Stimulated activated CD8-positive, alpha-beta memory T cell treated with anti-CD3 and anti-CD28 coated beads, Interleukin-15, amount 100 ng/mL, for 48 hours (primary cell): ENCODE measurements at places on chromosomes 16 and 17.

DNA sequence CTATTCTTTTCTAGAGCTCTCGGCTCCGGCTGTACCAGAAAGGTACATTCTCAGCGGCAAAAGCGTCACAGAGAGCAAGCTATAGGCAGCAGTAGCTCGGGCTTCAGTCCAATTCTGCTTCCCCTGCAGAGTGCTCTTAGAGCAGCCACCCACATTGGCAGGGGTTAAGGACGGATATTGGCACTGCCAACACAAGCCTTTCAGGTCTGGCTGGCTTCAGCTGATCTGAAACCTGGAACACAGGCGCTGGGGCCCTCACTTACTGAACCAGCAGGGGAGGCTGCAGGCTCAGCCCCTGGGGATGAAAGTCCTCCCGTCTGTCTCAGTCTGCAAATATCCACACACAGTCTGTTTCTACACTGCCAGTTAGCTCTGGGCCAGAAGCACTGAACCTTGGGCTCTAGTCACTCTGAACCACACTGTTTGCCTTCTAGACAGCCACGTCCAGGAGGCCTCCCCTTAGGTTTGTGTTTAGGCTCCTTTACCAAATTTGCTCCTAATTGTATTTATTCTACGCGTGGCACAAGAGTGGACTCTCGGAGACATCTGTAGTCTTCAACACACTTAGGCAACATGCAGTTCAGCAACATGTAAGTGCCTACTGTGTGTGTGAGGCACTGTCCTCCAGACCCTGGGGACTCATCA, 40.1 kb downstream of the HIC1 start:
- no peak for DNase-seq

DNA sequence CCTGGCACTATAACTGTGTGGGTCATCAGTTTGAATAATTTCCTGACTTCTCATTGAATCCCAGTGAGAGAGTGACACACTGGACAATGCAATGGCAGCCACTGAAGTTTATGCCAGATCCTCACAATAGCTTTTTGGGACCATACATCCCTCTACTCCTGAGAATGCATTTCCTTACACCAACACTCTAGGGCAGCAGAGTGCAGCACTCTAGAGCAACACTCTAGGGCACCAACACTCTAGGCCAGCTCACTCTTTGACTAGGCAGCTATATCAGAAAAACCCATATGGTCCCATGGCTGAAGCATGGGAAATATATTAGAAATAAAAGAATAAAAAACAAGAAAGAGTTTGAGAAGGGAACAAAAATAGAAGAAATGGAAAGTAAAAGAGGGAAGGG, 309.2 kb downstream of the MAP2K6 start:
- no peak for DNase-seq

DNA sequence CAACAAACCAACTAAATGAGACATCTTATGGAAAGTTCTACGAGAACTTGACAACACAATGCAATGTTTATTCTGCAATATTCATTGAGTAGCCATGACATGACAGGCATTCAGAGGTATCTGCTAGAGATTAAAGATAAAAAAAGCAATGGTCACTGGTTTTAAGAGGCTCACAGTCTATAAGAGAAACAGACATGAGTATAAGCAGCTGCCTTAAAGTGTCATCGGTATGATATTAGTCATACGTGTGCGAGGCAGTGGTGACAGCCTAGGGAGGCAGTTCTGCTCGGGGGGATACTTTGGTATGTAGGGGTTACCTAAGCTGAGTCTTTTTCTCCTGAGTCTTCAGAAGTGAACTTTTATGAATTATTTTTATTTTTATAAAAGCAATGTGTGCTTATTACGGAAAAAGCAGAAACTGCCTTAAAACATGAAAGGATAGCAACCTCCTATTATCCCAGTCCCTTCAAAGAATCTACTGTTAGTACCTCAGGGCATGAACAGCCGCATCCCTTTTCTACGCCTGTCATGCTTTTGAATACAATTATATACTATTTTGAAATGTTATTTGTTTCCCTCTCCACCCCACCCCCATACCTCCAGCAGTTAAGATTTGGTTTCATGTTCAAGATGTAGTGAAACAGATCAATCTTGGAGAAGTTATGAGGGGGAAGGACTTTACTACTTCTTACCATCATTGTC, 7.7 kb downstream of the ST6GALNAC1 start:
- no peak for DNase-seq

- no peak for DNase-seq
These were observed 3.0 kb downstream of the SSTR5 start for GRCh38 chr16:1075546-1075945.

- peak; percentile 89 for DNase-seq
These were observed at the start of gene SLC38A10 for GRCh38 chr17:81295031-81295675. TSS of gene SLC38A10 (minus strand) at chr17:81295307. CDS start at chr17:81294921, 386 bp downstream.

- DNase-seq: no peak
These were observed 28.8 kb downstream of the PRDM7 start for GRCh38 chr16:90048347-90048722.

GRCh38 chr17:18111330-18111971, 2.9 kb downstream of the MYO15A start:
- no peak for DNase-seq

DNA sequence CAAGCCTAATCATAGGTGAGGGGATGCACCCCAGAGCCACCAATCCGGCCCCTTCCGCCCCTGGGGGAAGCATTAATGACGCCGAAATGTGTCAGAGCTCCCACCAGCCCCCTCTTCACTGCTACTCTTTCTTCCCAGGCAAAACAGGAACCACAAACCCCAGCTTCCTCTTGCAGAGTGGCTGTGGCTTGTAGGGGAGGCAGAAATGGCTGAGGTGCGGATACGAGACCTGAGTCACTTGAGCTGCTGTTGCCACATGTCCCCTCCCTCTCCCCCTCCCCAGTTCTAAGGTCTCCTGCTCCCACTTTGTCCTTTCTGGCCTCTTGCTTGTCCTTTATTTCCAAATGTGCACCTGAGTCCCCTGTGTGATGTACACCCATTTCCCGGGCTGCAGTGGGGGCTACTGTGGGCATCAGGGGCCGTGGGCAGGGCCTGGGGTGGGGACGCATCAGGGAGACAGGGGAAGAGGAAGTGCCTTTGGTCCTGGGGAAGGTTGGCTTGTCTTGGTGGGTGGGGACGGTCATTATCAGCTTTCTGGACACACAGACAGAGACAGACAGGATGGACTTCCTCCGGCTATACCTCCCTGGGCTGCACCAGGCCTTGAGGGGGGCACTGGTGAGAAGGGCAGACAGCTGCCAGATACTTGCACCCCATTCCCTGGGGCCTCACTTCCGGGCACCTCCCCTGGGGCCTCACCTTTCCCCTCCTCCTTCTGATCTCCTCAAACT, at the start of gene APOBR:
Gene APOBR, plus strand, starts transcription at position 523 of the 731 bp plus-strand sequence. Its CDS starts 39 bp downstream, at position 562.
- DNase-seq: peak; percentile 80

DNA sequence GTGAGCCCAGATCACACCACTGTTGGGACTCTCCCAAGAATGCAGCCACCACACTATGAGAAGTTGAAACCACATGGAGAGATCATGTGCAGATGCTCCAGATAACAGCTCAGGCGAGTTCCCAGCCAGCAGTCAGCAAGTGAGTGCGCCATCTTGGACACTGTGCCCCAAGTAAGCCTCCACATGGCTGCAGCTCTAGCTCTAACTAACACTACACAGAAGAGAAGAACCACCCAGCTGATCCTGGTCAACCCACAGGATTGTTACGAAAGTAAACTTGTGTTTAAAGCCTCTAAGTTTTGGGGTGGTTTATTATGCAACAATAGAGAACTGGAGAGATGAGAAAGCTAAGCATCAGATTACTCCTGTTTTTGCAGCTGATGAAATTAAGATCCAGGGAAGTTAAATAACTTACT, 25.8 kb downstream of the SLC38A7 start:
- DNase-seq: no peak

- DNase-seq: peak; percentile 6
These were observed 39.0 kb upstream of the AKAP1 start for GRCh38 chr17:57045868-57046704.

DNA sequence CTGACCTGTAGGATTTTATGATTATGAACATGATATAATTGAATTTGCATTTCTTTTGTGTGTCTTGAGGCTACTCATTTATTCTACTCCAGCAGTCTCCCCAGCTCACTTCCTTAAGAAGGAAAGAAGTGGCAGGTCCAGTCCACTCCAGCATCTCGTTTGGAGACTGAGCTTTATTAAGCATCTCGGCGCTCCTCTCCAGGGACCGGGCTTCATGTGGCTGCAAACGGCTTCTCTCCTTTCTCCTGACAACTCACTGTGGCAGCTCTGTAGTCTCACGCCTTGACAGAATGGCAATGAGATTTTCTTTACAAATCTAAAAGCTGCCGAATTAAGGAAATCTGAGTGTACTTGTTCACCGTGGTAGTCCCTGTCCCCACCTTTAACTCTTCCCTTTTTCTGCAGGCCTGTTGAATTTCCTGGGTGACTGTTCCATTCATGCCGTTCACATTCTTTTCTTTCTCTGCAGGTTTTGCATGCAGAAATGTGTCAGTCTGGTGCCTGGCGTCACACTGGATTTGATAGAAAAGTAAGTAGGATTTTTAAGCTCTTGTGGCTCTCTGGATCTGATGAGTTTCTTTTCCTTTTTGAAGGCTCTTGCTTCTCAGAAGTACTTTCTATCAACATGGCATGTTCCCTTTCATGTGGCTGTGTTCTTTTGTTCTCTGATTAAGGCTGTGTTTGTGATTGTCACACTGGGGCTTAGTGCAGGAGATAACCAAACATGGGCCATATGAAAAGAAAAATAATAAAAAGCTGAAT, 200.5 kb upstream of the CHMP6 start:
- no peak for DNase-seq

DNA sequence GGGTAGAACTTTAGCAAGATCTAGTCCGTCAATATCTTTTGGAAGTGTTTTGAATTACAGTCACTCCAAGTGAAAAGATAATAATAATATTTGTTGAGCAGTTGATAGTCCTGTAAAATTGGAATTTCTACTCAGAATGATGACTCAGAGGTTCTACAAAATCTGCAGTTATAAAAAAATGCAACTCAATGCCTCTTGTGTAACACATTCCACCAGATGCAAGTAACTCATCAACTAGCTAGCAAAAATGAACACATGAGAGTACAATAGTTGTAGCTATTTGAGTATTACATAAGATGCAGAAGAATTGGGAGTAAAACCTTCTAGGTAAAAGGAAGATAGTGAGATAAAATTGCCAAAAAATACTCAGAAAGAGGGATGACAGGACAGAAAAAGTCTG, 177.2 kb downstream of the CDH8 start:
- no peak for DNase-seq

GRCh38 chr16:4801962-4802658, at the start of gene ROGDI:
TSS of gene ROGDI (minus strand) at chr16:4802633. CDS start at chr16:4802571, 62 bp downstream.
- DNase-seq: peak; percentile 53

GRCh38 chr16:67246756-67247191, 507 bp downstream of the FHOD1 start:
- no peak for DNase-seq

DNA sequence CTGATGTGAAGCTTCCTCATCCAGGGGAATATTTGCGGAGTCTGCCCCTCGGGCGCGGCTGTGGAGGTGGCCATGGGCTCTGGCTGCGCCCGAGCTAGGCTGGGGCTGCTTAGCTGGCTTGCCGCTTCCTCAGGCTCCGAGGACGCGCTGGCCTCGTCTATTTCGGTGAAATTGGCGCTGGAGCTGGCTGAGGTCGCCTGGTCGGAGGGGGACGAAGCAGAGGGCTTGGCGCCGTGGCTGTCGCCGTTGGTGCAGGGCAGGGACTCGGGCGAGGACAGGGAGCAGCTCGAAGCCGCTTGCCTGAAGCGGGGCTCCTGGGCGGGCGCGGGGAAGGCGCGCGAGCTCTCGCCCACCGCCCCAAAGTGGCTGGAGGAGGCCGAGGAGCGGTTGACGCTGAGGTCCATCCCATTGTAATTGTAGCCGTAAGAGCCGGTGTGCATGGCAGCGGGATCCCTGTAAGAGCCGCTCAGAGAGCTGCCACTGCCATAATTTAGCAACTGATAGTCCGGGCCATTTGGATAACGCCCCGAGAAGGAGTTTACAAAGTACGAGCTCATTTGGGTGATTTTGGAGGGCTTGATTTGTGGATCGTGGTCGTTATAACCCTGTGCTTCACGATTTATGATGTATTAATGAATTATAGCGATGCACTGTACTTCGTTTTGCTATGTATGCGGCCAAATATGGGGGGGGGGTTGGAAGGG, at the start of gene HOXB5:
Gene HOXB5, minus strand, starts transcription at position 654 of the 704 bp plus-strand sequence. Its CDS starts 97 bp downstream, at position 557.
- no peak for DNase-seq
